Activated CD4-positive, alpha-beta memory T cell treated with anti-CD3 and anti-CD28 coated beads for 36 hours (primary cell): ENCODE measurements at places on chromosomes 5 and 9.

GRCh38 chr9:110921705-110922104, 116.6 kb downstream of the LPAR1 start:
- no peak overlapping the region for H3K4me3 ChIP-seq
- DNase-seq, result no peak
- H3K4me1 ChIP-seq, result no peaks in the 10 kb centered on the region
- H3K27me3 ChIP-seq, result no peaks in the 10 kb centered on the region

- peaks cover 8% of the 10 kb centered on the region for H3K27me3 ChIP-seq
- no peak overlapping the region for H3K4me3 ChIP-seq
- DNase-seq, result no peak
- peaks cover 4% of the 10 kb centered on the region for H3K4me1 ChIP-seq
- H3K36me3 ChIP-seq, result no peaks in the 10 kb centered on the region
These were observed 98.6 kb downstream of the YTHDC2 start for GRCh38 chr5:113612060-113612496.

GRCh38 chr9:137740312-137740711, 121.5 kb downstream of the EHMT1 start:
- peaks cover 24% of the 10 kb centered on the region for H3K36me3 ChIP-seq
- DNase-seq, result no peak
- no peaks in the 10 kb centered on the region for H3K27me3 ChIP-seq
- no peak overlapping the region for H3K27ac ChIP-seq

DNA sequence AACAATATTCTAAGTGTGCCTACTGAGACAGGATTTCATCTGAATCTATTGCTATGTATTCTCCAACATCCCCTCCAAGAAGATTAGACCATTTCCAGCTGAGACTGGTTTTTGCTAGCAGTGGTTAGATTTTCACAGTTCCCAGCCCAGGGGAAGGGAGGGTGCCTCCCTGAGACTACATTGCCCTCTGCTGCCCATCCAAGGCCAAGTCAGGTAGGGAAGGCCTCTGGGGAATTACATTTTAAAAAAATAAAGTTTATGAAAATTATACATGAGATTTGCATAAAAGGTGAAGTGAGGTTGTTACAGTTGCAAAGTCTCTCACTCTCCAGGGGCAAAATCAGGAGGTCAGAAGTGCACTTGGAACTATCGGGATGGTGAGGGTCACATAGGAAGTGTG, 28.0 kb upstream of the SYK start:
- peaks cover 18% of the 10 kb centered on the region for H3K27me3 ChIP-seq
- H3K4me3 ChIP-seq, result no peak overlapping the region

DNA sequence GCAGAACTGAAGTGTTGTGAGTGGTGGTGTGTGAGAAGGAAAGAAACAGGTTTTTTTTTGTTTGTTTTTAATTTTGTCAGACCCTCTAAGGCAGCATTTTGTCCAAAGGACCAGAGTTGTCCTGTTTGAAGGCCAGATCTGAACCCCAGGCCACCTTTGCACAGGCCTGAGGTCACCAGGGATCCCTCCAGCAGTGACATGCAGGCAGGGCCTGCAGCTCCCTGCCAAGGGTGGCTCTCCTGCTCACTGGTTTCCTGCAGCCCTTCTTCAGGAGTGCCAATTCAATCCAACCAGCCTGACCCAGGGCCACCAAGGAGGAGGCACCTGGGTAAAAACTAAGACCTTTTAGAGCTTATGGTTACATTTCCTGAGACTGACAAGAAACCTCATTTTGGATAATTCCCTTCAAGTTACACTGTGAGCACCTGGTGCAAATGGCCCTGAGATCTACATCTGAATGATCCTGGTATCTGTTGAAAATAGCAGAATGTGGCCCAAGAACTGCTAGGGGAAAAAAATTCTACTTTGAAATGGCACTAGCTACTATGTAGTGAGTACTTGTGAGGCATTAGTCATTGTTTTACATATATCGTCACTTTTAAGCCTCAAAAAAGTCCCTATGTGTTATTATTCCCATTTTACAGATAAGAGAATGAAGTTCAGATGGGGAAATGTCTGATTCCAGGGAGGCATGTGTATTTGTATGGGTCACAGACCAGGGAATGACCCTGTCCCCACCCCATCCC, 33.5 kb upstream of the SMU1 start:
- peak overlapping the region; percentile 61 for H3K27ac ChIP-seq
- H3K36me3 ChIP-seq, result peaks cover 17% of the 10 kb centered on the region

DNA sequence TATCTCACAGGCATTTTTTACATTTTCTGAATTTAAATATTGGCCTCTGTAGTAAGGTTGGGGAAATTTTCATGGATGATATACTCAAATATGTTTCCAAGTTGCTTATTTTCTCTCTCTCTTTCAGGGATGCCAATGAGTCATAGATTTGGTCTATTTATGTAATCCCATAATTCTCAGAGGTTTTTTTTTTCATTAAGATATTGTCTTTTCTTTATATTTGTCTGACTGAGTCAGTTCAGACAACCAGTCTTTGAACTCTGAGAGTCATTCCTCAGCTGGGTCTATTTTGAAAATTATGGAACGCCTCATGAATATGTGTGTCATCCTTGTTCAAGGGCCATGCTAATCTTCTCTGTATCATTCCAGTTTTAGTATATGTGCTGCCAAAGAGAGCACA, 223.2 kb downstream of the PCSK1 start:
- H3K36me3 ChIP-seq, result peaks cover 6% of the 10 kb centered on the region
- H3K27ac ChIP-seq, result no peak overlapping the region
- no peak overlapping the region for H3K4me3 ChIP-seq
- H3K4me1 ChIP-seq, result no peaks in the 10 kb centered on the region
- H3K27me3 ChIP-seq, result peaks cover 12% of the 10 kb centered on the region

GRCh38 chr5:111742177-111742994, 14.6 kb downstream of the NREP start:
- no peak for DNase-seq
- peaks cover 8% of the 10 kb centered on the region for H3K27me3 ChIP-seq
- no peaks in the 10 kb centered on the region for H3K36me3 ChIP-seq
- H3K4me3 ChIP-seq, result no peak overlapping the region

DNA sequence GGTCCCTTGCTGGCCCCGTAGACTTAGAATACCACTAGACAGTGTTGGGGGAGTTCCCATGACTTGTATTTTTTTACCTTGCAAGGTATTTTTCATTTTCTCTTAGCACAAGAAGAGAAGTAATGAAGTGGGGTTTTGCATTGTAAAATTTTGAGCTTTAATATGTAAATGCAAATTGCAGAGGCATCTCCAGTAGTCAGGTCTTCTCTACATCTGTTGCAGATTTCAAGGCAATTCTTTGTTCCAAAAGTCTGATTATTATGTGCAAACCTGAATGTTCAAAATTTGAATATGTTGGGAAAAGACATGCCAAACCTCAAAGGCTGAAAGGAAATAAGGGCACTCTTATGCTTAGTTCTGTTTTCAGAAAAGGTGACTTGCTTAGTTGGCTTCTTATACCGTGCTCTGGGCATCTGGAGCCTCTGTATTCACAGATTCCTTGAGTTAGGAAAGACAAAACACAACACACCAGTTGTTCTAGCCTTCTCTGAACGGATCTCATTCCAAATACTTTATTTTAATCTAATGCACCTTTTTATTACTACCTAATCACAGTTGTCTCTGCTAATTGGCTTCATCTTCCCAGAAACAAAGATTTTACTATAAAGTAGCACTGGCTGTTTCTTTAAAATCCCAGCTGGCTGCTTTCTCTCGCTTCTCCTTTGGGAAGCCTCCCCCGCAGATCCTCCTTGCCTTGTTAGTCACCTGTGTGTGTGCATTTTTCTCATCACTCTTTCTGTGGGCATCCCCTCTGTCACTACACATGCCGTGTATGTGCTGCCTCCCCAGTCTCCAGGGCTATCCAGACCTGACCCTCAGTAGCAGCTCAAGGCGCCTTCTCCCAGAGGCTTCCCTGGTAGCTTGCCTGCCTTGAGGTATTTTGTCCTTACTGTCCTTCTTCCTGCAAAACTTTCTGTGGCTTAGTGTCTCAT, 138.2 kb downstream of the TLE4 start:
- H3K4me1 ChIP-seq, result no peaks in the 10 kb centered on the region
- H3K36me3 ChIP-seq, result peaks cover 41% of the 10 kb centered on the region
- no peak overlapping the region for H3K4me3 ChIP-seq
- no peak overlapping the region for H3K27ac ChIP-seq
- H3K27me3 ChIP-seq, result no peaks in the 10 kb centered on the region
- DNase-seq, result no peak

DNA sequence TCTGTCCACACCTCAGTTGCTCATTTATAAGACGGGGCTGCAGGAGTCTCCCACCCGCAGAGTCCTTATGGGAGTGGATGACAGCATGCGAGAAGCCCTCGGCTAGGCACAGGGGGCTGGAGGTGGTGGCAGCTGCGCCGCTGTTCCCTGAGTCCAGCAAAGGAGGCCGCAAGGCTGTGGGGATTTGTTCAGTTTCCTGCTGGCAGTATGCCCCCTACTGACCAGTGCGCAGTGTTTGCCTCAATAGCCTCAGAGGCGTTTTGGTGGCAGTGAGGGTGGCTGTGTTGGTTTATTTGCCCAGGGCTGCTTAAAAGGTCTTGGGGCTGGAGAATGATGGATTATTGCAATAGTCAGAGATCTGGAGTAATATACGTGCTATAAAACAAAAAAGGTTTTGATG, 176.3 kb upstream of the OTULINL start:
- H3K36me3 ChIP-seq, result no peaks in the 10 kb centered on the region
- peaks cover 2% of the 10 kb centered on the region for H3K27me3 ChIP-seq
- no peak for DNase-seq
- H3K4me3 ChIP-seq, result no peak overlapping the region
- peaks cover 8% of the 10 kb centered on the region for H3K4me1 ChIP-seq

- peaks cover 10% of the 10 kb centered on the region for H3K36me3 ChIP-seq
- no peaks in the 10 kb centered on the region for H3K27me3 ChIP-seq
- H3K27ac ChIP-seq, result no peak overlapping the region
- H3K4me1 ChIP-seq, result no peaks in the 10 kb centered on the region
- no peak overlapping the region for H3K4me3 ChIP-seq
These were observed 50.6 kb downstream of the MELK start for GRCh38 chr9:36623280-36623679.

GRCh38 chr5:172956936-172957335, 2.3 kb upstream of the RPL26L1 start:
- DNase-seq, result no peak
- peaks cover 4% of the 10 kb centered on the region for H3K36me3 ChIP-seq
- H3K4me3 ChIP-seq, result no peak overlapping the region
- no peak overlapping the region for H3K27ac ChIP-seq
- no peaks in the 10 kb centered on the region for H3K27me3 ChIP-seq

GRCh38 chr5:144691936-144692335, 521.3 kb downstream of the KCTD16 start:
- H3K4me3 ChIP-seq, result no peak overlapping the region
- H3K36me3 ChIP-seq, result no peaks in the 10 kb centered on the region
- no peaks in the 10 kb centered on the region for H3K27me3 ChIP-seq
- H3K27ac ChIP-seq, result no peak overlapping the region
- H3K4me1 ChIP-seq, result no peaks in the 10 kb centered on the region

GRCh38 chr5:2143646-2144353, 261.1 kb upstream of the IRX4 start:
- no peaks in the 10 kb centered on the region for H3K4me1 ChIP-seq
- peaks cover 11% of the 10 kb centered on the region for H3K27me3 ChIP-seq
- no peaks in the 10 kb centered on the region for H3K36me3 ChIP-seq
- no peak for DNase-seq

DNA sequence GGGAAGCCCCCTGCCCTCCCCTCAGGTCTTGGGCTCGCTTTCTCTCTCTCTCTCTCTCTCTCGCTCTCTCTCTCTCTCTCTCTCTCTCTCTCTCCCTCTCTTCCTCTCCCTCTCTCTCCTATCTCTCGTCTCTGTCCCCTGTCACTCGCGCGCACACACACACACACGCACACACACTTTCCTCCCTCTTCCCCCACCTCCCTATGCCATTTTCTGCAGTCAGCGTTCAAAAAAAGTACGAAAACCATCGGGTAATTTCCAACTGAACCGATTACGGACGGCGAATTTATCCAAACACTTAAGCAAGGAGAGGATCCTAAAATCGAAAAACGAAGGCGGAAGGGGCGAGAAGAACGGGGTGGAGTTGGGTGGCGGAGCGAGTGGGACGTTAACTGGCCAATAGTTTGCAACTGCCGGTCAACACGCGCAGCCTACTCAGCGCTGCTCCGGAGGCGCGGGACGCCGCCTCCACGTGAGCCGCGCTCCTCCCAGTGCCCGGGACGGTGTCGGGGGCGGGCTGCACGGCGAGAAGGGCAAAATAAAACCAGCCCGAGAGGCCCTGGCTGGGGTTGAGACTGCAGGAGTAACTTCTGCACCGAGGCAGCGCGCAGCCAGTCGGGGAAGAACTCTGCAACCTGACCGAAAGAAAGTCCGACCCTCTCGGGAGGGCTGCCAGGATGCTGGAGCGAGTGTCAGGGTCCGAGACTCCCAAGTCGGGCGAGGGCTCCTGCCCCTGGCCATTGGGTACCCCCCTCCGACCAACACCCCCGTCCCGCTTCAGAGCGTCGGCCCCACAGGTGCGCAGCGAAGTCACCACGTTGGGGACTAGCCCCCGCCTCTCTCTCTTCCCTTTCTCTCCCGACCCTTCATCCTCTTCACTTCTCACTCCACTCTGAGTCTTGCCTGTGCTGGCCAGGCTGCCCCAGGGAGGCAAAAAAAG, 24.9 kb upstream of the ELAVL2 start:
- peaks cover 16% of the 10 kb centered on the region for H3K27me3 ChIP-seq
- no peaks in the 10 kb centered on the region for H3K4me1 ChIP-seq
- H3K36me3 ChIP-seq, result peaks cover 4% of the 10 kb centered on the region
- no peak overlapping the region for H3K4me3 ChIP-seq

GRCh38 chr5:148751025-148751424, 75.4 kb upstream of the ADRB2 start:
- H3K27ac ChIP-seq, result no peak overlapping the region
- DNase-seq, result no peak
- H3K27me3 ChIP-seq, result no peaks in the 10 kb centered on the region
- no peaks in the 10 kb centered on the region for H3K36me3 ChIP-seq

- H3K4me3 ChIP-seq, result no peak overlapping the region
- H3K4me1 ChIP-seq, result no peaks in the 10 kb centered on the region
- no peaks in the 10 kb centered on the region for H3K36me3 ChIP-seq
- H3K27me3 ChIP-seq, result no peaks in the 10 kb centered on the region
These were observed 110.5 kb upstream of the FTMT start for GRCh38 chr5:121741156-121741555.

GRCh38 chr5:35374584-35374983, 144.3 kb upstream of the PRLR start:
- no peak overlapping the region for H3K27ac ChIP-seq
- H3K36me3 ChIP-seq, result no peaks in the 10 kb centered on the region
- H3K4me1 ChIP-seq, result no peaks in the 10 kb centered on the region
- no peak for DNase-seq
- no peaks in the 10 kb centered on the region for H3K27me3 ChIP-seq

DNA sequence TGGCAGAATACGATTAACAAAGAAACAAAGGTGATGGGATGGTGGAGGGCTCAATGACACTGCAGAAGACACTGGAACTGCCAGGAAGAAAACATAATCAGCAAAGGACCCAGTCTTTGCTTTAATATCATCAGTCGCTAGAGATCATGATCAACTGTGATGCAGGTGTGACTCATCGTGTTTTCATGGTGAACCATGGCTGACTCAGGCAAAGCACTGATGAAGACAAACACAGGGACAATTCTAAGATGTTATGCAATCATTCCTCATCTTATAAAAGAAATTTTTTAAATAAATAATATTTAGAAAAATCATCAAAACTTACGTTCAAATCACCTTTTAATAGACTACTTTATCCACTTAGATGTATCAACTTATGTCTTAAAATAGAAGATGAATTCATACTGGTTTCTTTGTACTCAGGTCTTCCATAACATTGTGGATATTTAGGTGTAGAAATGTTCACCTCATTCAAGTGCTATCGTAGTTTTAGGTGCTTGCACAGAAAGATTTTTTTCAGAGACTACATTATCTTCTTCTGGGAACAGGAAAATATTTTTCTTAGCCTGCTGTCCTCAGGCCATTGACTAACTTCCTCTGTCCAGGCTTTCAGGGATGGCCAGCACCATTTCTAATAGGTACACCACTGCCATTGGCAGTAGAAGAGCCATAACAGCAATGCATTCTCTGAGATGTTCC, 673.4 kb upstream of the MEF2C start:
- no peaks in the 10 kb centered on the region for H3K27me3 ChIP-seq
- H3K4me3 ChIP-seq, result no peak overlapping the region
- H3K27ac ChIP-seq, result no peak overlapping the region
- no peak for DNase-seq
- no peaks in the 10 kb centered on the region for H3K36me3 ChIP-seq
